ENCODE measurements at places on chromosomes 1 and 21. TPM values are rescaled to one million over a fixed set of nuclear protein-coding genes. Genes with fewer than 3 reads are reported as not detected.

Gene ARHGEF16
- total RNA-seq = 21.6 TPM

Gene FLG2
- under 0.01 TPM for total RNA-seq

Gene MYOM3
- under 0.01 TPM for total RNA-seq

- DNase-seq = peak; percentile 29
Measured at GRCh38 chr1:15426492-15427279, 11.6 kb upstream of the CTRC start.

DNA sequence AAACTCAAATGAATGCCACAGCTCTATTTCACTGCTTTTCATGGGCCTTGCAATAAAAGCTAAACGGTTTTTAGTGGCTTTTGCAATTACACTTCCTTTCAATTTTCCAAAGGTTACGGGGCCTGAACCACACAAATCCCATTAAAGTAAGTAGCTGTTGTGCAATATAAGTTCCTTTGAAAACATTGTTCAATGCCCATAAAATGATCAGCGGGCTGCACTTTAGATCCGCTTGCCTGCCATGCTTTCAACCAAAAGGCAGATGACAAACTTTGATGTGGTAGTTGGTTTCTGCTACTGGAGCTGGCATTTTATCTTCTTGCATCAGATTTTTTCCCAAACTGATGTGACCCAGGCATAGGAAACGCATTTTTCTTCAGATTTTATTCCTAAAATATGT, 50.2 kb downstream of the PRRX1 start:
- DNase-seq = no peak

DNA sequence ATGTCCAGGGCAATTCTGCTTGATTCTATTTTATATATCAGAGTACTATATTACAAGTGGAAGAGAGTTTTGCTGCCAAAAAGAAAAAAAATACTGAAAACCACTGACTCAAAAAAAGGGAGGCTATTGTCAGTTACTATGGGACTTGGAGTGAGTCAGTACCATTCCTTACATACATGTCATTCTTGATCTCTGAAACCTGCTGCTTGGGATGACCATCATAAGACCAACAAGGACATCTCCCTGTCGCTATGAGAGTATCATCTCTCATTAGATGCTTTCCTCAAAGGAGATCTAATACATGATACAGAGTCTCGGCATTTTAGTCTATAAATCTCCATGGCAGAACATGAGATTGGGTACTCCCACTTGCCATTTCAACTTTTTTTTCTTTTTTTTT, 11.8 kb upstream of the INPP5B start:
- peak; percentile 44 for DNase-seq

Data from bronchial epithelial cell (primary cell).